EL (cell line): ENCODE measurements at places on chromosomes 5 and 9.

DNA sequence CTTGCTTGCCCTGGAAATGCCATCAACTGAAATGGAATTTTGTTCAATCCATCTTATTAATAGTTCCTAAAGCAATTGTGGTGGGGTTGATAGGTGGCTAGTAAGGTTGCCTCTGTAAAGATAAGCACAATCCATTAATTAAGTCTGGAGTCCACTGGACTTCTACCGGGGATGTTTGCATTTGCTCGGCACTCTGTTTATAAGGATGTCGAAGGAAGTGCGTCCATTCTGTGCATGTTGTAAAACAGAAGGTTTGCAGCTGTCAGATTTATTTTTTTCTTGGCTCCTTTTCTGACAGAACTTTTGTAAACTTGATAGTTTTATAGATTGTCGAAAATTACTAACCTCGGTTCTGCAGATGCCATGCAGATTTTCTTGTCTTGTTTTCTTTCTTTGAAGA is 12.8 kb upstream of the TNFAIP8 start:
- DNase-seq = no peak

DNA sequence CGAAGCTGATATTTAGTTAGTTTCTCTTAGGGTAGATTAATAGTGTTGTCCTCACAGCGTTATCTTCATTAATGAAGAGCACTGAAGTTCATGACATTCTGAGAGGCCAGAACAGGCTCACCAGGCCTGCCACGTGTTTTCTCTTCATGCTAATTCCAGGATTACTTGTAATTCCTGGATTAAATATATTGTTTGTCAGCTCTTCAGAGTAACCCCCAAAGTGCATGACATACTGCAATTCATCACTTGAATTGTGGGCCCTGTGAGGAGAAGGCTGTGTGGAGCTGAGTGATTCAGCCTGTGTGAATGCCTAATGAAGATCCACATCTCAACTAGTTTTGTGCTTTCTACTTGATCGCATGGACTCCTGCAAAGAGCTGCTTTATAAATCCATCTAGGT is 401.0 kb upstream of the ADAMTSL1 start:
- DNase-seq = peak; percentile 12

DNA sequence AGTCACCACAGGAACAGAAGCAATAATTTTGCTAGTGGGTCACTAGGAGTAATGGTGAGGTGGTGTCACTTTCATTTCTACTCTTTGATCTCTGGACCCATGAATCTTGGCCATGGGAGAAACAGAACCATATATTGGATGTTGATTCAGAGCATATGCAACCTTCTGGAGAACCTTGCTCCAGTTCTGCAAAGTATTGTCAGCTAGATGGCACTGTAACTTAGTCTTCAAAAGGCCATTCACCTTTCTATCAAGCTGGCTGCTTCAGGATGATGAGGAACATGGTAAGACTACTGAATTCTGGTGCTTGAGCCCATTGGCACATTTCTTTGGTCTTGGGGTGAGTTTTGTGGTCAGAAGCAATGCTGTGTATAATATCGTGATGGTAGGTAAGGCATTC is 129.1 kb upstream of the FBN2 start:
- DNase-seq = no peak

DNA sequence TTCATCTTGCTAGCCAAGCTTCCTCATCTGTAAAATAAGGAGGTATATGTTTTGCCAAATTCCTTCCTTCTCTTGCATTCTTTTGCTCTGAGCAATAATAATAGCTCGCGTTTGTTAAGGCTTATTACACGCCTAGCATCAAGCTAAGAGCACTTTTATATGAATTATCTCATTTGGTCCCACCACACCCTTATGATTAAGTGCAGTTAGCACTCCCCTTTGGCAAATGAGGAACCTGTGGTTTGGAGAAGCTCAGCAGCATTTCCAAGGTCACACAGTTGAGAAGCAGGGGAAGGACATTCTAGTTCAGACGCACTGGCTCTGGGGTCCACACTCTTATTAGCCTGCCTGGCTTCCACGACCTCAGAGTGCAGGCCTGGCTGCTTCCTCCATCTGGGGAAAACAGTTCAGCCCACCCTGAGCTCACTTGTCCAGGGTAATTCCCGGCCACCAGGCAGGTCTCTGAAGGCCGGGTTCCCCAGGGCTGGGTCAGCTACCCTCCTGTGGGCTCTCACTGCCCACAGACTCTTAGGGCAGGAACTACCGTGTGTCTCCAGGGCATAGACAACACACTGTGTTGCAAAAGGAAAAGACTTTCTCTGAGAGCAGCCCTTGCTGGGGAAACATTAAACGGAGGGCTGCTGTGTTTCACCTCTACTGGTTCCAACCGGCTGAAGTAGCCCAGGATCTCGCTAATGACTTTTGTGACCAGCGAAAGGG is 9.9 kb upstream of the FBP1 start:
- peak; percentile 95 for DNase-seq

GRCh38 chr5:22965960-22966359 is 112.8 kb upstream of the CDH12 start:
- DNase-seq = no peak

GRCh38 chr9:101706261-101706798 is 32.1 kb downstream of the GRIN3A start:
- DNase-seq = no peak

GRCh38 chr9:95497772-95498171 is 19.0 kb downstream of the PTCH1 start:
- peak; percentile 70 for DNase-seq

DNA sequence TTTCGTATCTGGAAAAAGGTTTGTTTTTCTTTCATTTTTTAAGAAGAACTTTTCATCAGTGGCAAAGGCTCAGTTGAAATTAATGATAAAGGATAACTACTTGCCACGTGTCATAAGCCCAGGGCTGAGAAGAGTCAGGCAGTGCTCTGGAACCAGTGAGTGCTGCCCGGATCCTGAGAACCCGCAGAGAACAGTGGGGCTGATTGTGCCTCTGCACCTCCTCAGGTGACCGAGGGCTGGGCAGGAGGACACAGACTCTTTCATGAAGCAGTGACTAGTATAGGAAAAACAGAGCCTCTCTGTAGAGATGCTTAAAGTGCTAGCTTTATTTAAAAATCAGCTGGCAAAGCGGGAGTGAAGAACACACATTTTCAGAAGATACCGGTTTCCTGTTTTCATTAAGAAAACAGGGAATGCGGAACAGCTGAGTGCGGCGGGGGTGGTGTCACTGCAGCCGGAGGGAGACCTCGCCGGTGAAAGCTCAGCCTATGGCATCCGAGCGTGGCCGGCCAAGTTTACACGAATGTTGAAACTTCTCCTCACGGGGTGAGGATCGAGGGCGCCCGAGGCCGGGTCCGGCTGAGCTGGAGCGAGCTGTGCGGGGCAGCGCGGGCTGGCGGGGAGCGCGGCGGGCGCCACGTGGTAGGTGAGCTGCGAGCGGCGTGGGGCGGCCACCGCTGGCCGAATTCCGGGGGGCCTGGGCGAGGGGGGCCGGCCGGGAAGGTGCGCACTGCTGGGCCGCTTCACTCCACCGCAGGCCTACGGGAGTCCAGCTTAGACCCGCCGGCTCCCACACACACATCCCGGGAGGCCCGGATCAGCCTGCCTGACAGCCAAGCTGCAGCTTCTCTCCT is 134.7 kb upstream of the DMRT1 start:
- DNase-seq = peak; percentile 80

DNA sequence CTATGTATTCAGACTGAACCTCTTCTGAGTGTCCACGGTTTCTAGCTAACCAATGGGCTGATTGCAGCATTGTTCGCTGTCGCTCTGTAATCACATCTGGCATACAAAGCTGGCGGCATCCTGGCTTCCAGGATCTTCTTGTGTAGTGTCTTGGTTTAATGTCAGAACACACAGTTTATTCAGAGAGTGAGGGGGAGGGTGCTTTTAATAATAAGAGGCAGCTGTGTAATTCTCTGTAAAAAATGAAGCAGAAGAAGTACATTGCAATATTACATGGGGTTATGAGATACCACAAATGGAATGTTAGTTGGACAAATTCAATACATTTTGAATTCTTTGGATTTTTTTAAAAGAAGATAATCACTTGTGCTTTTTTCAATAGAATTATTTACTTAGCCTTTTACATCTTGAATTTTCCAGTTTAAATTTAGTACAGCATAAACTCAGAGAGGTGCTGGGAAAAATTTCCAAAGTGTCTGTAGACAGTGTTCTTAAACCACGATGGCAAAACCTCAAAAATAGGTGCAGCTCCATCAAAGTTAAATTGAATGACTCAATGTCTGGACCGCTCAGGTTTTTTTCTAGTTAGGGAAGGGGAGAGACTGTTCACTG is 206.0 kb downstream of the PCSK1 start:
- DNase-seq = peak; percentile 98
